ENCODE measurements at places on chromosomes 2 and 18.

DNA sequence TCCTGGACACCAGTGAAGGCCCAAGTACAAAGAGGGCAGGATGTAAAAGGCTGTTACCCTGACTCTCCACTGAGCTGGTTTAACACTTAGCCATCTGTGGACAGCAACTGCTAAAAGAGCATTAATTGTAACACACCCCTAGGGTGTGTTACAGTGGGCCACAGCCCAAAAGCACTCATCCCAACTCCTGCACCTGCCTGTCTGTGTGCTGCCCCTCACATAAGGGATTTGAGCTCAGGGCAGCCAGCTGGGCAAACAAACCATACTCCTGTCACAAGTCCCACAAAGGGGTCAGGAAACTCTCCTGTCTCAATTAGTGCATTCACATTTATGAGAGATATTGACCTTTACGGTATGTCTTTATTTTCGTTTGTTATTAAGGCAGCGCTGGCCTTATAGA lies 833.1 kb upstream of the NXPH2 start:
- no peak for DNase-seq

GRCh38 chr18:75087119-75088020 lies 121.6 kb downstream of the PTGR3 start:
- DNase-seq, result no peak

- DNase-seq, result no peak
Measured at GRCh38 chr2:52818958-52819357, 948.6 kb upstream of the CHAC2 start.

DNA sequence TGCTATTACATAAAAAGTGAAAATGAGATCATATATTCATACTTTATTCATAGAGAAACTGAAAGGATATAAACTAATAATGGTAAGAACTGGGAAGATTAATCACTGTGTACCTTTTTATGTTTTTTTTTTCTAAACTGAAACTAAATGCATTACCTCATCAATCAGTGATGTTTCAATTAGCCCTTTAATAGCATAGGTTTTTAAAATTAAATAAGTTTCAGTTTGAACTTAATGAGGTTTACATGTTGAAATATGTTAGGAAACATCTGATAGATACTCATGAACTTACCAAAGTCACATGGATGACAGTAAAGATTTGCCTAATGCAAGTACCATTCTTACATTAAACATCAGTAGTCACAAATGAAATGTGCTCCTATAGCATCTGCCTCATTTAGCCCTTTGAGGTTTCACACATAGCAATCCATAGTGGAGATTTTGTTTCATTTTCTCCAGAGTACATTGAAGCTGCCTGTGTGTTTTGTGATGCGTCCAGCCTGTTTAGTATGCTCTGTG lies 8.9 kb downstream of the MAPRE2 start:
- no peak for DNase-seq

- no peak for DNase-seq
Measured at GRCh38 chr18:59897321-59897954, 2.4 kb upstream of the PMAIP1 start.

GRCh38 chr2:109248590-109248989 lies 119.6 kb downstream of the SH3RF3 start:
- DNase-seq, result no peak

GRCh38 chr2:133240491-133241223 lies 327.6 kb downstream of the NCKAP5 start:
- no peak for DNase-seq

DNA sequence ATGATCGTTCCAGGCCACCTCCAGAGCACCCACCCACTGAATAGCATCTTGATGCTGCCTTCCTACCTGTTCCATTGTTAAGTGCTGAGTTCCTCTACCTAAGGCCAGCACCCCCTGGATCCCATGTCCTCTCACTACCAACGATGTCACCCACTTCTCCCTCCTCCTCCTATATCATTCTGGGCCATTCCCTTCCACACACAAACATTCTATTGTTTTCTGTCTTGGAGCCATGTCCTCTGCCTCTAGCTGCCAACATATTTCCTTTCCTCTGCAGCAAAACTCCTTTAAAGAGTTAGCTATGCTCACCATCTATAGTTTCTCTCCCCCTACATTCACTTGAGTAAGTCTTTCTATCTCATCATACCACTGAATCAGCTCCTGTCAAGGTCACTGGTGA lies 64.0 kb upstream of the ACKR3 start:
- DNase-seq, result no peak

GRCh38 chr18:79879566-79879965 lies 71.9 kb downstream of the SLC66A2 start:
- no peak for DNase-seq

DNA sequence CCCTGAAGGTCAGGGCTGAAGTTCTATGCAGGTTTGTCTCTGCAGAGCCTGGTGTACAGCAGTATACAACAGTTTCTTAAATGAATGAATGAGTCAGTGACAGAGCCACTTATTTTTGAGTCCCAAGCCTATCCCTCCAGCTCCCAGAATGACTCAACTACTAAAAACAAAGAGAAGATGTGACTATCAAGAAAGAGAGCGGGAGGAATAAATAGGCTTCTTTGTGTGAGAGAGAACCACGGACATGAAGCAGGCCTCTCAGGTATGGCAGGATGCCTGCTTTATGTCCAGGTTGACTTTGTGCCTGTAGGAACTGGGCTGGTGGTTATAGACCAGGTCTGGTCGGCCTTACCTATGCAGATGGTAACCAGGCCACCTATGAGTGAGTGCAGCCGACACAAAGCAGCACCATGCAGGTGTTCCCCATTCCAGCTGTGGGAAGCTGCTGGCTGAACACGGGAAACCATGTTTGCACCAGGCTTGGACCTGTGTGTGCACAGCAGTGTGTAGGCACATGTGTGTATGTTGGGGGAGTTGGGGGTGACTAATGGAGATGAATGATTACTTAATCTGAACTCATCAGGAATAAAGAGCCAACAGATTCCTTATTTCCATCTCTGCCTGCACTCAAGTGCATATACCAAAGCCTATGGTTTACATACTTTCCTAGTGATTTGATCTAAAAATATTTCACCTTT lies 171.0 kb downstream of the OSR1 start:
- no peak for DNase-seq

- DNase-seq, result no peak
Measured at GRCh38 chr2:216651351-216651881, 18.2 kb downstream of the IGFBP2 start.

DNA sequence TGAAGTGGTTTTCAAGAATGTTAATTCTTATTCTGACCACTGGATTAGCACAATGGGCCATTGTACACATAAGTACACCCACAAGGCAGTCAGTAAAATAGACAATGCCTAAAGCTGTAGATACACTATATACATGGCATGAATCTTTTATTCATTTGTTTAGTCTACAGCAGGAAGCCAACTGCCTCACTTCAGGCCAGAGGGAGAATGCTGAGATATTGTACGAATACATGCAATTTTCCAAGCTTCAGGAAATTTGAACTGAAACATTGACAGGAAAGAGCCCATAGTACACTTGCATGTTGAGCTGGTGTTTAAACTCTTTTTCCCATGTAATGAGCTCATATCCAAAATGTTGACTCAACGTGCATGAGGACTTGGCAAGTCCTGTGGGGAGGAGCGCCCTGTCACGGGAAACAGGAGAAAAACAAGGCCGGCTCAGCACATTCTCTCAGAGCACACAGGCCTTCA lies 111.6 kb upstream of the CYP1B1 start:
- no peak for DNase-seq

DNA sequence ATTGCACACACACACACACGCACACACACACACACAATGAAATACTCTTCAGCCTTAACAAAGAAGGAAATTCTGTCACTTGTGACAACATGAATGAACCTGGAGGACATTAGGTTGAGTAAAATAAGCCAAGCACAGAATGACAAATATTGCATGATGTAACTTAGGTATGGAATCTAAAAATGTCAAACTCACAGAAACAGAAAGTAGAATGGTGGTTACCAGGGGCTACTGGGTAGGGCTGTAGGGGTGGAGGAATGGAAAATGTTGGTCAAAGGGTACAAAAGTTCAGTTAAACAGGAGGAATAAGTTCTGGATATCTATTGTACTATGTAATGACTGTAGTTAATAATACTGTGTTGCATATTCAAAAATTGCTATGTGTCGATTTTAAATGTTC lies 29.5 kb downstream of the SCN2A start:
- DNase-seq, result no peak

- DNase-seq, result no peak
Measured at GRCh38 chr2:175676813-175677212, 325.3 kb downstream of the LNPK start.

DNA sequence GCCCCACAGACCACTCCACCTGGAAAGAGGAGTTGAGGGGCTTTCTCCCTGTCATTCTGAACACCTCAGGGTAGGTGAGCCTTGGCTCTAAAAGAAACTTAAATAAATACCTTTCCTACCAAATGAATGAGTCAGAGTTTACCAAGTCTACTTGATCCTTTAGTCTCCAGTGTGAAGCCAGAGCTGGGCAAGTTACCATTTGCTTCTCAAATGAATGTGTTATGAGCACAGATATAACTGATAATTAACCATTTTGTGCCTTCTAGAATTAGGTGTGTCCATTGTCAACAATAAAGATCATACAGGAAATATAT lies 347.7 kb downstream of the KIAA1328 start:
- DNase-seq, result no peak

DNA sequence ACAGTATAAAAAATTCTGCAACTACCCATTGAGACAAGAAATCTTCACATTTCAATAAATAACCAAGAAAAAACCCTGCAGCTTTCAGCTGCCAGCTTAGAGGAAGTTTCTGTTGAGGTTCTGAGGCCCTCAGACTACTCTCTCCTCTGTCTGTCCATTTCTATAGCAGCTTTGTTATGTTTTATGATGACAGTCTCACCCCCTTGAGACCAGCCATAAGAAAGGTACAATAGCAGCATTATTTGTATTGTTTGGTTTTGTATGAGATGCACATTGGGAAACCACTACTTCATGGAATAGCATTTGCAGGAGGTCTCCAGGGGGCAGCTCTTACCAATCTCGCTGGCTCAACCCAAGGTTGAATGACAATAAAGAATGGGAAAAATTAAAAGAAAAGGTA lies 334.6 kb upstream of the VRK2 start:
- DNase-seq, result no peak

- DNase-seq, result no peak
Measured at GRCh38 chr2:224918626-224919471, 123.4 kb downstream of the DOCK10 start.

DNA sequence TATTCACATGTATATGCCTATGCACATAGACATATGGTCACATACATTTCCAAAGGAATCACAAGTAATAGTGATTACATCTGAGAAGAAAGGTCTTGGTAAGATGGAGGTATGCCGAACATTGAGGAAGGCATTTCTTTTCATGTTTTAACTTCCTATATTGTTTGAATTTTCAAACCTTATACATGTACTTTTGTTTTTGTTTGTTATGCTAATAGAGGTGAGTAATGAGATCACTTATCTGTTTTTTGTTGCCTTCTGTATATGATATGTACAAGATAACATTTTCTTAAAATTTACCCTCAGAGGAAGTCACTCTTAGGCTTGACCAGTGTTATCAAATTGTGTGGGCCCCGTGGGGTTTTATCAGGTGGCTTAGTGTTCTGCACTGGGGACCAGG lies 166.5 kb upstream of the OTX1 start:
- no peak for DNase-seq

- no peak for DNase-seq
Measured at GRCh38 chr2:2800697-2801096, 469.6 kb upstream of the MYT1L start.

DNA sequence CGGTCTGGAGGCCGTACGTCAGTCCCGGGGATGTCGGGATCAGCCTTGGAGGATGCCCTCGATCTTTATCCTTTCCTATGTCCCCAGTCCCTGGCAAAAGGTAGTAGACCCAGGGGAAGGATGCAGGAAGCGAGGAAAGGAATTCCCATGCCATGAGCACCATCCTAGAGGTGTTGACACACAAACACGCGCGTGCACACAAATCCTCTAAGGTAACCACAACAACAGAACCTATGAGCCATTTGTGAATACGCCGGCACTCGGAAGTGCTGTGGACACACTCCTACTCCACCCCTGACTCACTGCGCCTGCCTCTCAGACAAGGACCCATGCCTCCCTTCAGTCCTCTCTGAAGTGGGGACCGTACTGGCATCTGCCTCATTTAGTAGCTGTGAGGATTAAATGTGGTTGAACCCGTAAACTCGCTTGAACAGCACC lies 11.3 kb upstream of the MLPH start:
- peak; percentile 51 for DNase-seq

DNA sequence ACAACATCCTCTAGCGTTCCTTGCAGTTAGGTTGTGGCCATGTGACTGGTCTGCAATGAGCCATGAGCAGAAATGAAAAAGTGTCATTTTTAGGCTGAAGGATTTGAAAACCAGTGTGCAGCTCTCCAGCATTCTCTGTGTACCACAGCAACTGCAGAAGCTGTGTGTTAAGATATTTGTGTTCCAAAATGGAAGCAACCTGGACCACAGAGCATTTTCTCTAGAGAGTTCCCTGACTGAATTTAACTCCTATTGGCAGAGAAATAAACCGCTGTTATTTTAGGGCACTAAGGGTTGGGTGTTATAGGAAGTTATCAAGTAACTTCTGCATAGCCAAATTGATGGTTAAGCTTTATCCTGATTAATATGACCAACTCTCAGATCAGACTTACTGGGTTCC lies 257.2 kb upstream of the THUMPD2 start:
- no peak for DNase-seq

GRCh38 chr18:32122039-32122438 lies 30.4 kb downstream of the RNF138 start:
- DNase-seq, result no peak

GRCh38 chr18:814300-815084 lies 2.5 kb upstream of the YES1 start:
- no peak for DNase-seq

GRCh38 chr2:101949304-101949703 lies 42.5 kb upstream of the IL1R2 start:
- no peak for DNase-seq

DNA sequence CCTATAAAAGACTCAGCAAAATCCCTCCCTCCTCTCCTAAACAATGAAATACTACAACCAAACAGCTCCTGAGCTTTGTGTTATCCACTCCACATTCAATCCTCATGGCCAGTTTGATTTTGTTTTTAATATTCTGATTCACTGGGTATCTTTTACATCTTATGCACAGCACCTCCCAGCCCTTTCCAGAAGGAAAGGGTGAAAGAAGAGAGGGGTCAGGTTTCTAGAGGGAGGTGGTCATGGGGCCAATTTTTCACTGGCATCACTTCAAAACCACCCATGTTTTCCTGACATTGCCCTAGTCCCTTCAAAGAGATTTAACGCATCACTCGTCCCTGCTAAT lies 315.6 kb downstream of the LPIN1 start:
- DNase-seq, result no peak

GRCh38 chr2:122236152-122236874 lies 480.9 kb downstream of the TSN start:
- peak; percentile 27 for DNase-seq

- DNase-seq, result no peak
Measured at GRCh38 chr2:43230951-43231827, 4.8 kb upstream of the ZFP36L2 start.

DNA sequence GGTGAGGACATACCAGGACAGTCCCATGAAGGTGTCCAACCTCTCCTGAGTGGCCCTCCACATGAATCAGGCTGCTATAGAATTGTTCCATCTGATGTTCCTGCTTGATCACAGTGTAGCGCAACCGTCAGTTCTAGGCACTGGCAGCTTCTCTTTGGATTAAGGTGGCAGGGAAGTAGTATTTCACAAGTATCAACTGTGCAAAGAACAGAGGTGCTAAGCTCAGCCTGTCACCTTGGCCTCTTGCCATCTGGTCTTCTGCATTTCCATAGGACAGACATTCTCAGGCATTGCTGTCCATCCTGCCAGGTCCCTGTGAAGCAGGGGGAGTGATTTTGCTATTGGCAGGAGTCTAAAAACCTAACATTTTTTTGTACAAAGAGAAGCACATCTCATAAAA lies 182.2 kb upstream of the EPAS1 start:
- DNase-seq, result no peak

- DNase-seq, result no peak
Measured at GRCh38 chr2:46718784-46719183, 196.8 kb downstream of the MCFD2 start.
